NCI-H82 (cell line): ENCODE measurements at places on chromosomes 16 and 17.

GRCh38 chr16:1678500-1679098, 520 bp downstream of the JPT2 start:
- DNase-seq = peak; percentile 51

GRCh38 chr17:78601577-78602190, 24.5 kb upstream of the DNAH17 start:
- DNase-seq = no peak

- DNase-seq = peak; percentile 98
Measured at GRCh38 chr17:27319541-27320221, 25.8 kb downstream of the WSB1 start.

- DNase-seq = peak; percentile 42
Measured at GRCh38 chr16:29927070-29927905, 1.3 kb upstream of the KCTD13 start.

DNA sequence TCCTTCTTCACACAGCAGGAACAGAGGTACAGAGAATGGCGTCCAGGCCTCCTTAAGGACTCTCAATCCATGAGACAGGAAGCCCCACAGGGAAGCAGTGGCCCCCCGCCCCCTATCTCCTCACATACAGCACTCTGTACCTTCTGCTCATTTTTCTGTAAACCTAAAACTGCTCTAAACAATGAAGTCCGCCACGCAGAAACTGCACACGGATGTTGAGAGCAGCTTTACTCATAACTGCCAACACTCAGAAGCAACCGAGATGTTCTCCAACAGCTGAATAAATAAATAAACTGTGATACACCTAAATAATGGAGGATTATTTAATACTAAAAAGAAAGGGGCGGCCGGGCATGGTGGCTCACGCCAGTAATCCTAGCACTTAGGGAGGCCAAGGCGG, 9.9 kb downstream of the TBC1D16 start:
- peak; percentile 55 for DNase-seq

- no peak for DNase-seq
Measured at GRCh38 chr17:49106321-49107210, 26.0 kb upstream of the B4GALNT2 start.

DNA sequence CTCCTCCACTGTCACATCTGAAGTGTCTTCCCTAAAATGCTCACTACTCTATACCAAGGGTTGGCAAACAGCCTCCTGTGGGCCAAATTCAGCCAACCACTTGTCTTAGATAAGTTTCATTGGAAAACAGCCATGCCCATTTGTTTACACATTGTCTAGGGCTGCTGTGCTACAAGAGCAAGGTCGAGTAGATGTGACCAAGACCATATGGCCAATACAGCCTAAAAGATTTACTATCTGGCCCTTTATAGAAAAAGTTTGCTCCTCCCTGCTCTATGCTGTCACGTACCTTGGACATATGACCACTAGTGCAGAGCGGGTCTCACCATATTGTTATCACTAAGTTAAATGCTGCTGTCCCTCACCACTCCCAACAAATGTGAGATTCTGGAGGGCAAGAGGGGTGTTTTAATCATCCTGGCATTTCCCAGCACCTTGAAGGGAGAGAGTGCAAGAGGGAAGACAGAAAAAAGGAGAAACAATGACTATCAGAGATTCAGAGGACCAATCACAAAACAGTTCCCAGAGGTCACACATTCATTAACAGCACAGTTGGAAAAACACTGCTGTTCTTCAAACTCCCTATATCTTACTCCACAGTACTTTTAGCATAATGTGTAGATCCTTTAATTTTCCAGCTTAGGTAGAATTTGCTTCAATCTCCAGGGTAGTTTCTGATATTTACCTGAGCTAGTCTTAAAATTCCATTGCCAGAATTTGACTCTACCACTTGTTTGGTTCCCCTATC, 13.2 kb downstream of the LSM12 start:
- DNase-seq = no peak

GRCh38 chr17:50708050-50709000, 611 bp upstream of the ANKRD40 start:
- peak; percentile 55 for DNase-seq

DNA sequence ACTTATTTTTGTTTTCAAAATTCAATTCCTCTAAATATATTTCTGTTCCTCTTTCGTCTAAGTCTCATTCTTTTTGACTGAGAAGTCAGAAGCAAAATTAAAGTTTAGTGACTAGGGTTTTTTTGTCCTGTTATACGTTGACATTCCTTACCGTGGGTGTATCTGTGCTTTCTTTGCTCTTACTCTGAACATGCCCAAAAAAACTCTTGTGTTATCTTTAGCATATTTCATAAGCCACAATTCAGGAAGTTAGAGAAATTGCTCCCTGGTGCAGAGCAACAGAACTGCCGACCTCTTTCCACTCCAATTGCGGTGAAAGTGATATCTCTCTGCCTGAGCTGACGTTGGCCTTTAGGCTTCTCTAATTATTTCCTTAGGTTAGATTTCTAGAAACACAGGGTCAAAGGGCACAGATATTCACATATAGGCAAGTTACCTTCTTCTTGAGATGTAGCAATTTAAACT, 65.7 kb downstream of the CENPV start:
- no peak for DNase-seq

GRCh38 chr17:79619196-79619595, 8.3 kb upstream of the RBFOX3 start:
- DNase-seq = no peak

DNA sequence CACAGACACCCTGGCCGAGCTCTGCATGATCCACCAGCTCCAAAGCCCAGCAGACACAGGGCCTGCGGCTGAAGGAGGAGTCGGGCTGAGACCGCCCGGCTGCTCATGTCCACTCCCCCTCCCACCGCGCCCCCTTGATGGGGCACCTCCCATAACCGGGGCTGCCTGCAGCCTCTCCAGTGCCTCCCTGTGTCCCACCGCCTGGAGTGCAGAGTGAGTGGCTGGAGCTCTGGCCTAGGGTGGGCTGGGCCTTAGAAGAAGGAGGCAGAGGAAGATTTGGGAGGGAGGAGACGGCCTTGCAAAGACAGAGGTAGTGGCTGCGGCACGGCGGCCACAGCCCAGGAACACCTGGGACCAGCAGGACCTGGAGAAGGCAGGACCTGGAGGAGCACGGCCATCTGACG, 4.0 kb downstream of the CBFA2T3 start:
- no peak for DNase-seq

- no peak for DNase-seq
Measured at GRCh38 chr17:66002063-66002585, 189.8 kb downstream of the CEP112 start.

DNA sequence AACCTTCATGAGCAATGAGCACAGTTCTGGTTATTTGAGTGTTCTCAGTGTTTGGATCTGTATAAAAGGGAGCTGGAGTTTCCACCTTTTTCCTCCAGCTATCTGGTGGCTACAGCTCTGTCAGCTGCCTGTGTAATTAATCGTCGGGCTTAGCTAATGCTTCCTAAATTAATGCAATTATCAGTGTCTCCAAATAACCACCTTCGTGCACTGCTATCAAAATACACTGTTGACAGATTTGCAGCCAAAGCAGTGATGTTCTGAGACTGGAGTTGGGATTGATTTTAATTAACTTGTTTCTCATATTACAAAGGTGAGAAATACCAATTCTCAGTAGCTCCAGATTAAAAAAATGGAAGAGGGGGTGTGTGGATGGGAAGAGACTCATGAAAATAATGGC, 325.8 kb downstream of the CBLN1 start:
- DNase-seq = peak; percentile 87

- DNase-seq = no peak
Measured at GRCh38 chr16:84327926-84328505, 33.3 kb downstream of the WFDC1 start.

DNA sequence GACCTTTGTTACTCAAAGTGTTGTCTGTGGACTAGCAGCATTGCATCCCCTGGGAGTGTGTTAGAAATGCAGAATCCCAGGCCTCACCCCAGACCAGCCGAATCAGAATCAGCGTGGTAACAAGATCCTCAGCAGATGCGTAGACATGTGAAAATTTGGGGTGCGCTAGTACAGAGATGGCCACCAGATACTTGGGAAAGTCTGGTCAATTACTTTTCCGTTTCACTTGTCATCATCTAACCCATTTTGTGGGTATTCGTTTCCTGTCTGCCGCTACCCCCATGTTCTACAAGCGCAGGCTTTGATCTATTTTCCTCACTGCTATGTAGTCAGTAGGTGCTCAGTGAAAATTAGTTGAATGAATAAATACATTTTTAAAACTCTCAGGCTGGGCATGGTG, 33.1 kb upstream of the HERPUD1 start:
- no peak for DNase-seq

DNA sequence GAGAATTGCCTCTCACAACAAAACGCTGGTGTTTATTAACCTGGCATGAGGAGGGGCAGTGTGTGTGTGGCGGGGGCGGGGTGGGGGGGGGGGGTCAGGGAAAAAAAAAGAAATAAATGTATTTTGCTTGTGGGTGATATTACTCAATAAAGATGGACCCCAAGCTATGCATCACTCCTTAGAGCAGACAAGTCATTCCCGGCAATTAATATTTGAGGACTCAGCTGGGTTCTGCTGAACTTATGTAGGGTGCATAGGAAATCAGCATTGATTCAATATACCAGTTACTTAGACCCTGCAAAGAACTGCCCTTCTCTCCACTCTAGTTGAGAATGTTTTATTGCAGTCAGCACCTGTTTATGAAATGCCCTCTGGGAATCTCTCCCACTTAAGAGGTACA, 206.2 kb upstream of the MAF start:
- no peak for DNase-seq

- no peak for DNase-seq
Measured at GRCh38 chr17:58527949-58528348, 13.5 kb upstream of the MTMR4 start.

GRCh38 chr16:55294931-55295342, 29.1 kb upstream of the IRX6 start:
- no peak for DNase-seq

- no peak for DNase-seq
Measured at GRCh38 chr17:78351449-78352006, 8.3 kb downstream of the SOCS3 start.

DNA sequence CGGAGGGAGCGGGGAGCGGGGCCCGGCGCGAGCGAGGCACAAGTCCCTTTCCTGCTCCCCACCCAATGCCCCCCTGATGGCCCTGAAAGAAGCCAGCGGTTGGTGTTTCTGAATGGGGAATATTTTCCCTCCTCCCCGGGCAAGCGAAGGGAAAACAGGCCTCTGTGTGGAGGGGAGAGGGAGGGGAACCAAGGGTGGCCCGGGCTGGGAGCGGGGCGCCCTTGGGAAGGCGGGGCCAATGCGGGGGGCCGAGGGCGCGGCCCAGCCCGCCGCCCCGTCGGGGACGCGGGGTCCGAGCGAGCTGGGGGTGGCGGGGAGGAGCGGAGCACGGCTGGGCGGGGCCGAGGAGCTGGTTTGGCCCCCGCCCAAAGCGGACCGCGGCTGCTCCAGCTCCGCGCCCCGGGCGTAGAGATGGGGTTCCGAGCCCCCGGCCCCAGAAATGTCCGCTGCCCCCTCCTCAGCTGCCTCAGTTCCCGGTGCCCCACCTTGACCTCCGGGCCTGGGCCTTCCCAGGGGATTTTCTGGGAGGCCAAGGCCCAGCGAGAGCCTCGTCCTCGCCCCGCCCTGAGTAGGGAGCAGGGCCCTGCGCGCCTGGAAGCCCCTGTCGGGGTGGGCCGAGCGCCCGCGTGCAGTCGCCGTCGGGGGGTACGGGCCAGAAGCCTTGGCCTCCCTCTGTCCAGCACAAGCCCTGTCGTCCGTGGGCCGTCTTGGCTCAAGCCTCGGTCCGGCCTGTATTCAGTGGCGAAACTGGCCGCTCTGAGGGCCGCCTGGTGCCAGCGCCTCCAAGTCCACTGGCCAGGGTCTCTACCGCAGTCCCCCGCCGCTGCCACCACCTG, 3.9 kb upstream of the HEXIM1 start:
- DNase-seq = no peak

DNA sequence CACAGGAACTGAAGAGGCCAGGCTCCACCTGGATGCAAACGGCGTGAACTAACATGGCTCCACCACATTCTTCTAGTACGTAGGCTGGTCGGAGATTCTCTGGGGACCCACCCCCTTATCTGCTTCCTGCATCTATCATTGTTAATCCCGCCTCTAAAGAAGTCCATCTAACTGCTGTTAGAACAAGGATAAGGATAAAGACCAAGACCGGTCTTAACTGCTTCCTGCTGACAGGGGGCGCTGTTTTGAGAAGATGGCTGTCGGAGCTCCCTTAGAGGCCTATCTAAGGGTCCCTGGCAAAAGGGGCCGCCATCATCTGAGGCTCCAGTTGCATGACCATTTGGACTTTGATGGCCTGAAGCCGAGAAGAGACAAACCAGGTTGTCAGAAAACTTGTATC, 25.8 kb upstream of the TNFSF12 start:
- DNase-seq = peak; percentile 80

- DNase-seq = peak; percentile 85
Measured at GRCh38 chr17:38322156-38322779, 21.5 kb downstream of the GPR179 start.

DNA sequence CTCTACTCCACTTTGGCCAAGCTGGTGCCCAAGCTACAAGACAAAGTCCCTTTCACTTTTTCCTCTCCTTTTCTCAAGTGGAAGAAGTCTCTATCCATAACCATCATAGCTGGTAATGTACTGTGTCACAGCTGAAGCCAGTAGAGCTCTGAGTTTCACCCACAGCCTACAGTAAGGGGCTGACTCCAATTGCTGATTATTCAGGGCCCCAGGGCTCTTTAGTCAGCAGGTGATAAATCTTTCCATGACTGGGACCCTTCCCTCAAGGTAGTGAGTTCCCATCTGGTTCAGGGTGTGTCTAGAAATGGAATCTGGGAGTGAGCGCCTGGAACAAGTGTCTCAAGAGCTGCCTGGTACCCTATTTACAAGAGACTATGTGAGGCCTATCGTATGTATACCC, 436.0 kb upstream of the CA10 start:
- DNase-seq = no peak

DNA sequence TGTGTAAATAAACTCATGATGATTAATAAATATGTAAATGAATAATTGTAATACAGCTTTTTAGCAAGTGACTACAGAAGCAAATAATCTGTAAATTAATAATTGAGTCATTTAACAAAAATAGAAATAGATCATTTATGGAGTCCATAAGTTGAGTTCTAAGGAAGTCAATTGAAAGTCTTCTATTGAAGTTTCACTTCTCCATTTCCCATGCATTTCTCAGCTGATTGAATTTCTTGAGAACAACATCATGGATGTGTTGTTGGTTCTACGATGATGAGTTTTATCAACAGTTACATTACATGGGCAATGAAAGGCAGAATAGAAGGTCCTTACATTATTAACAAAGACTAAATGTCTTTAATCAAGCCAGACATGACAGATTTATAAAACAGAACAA, 290.4 kb downstream of the MAP2K6 start:
- no peak for DNase-seq
